ENCODE measurements at places on chromosomes 12 and 14. TPM values are rescaled to one million over a fixed set of nuclear protein-coding genes. Genes with fewer than 3 reads are reported as not detected.

The NANOG gene
- not detected for total RNA-seq

The TAS2R7 gene
- not detected for total RNA-seq

The PRICKLE1 gene
- 69.0 TPM for total RNA-seq

The GPR65 gene
- total RNA-seq = 0.07 TPM

The CIROP gene
- not detected for total RNA-seq

The HOXC12 gene
- total RNA-seq = not detected

The FGF6 gene
- total RNA-seq = not detected

The NKX2-8 gene
- not detected for total RNA-seq

The ATL1 gene
- total RNA-seq = 2.8 TPM

The ABCC9 gene
- not detected for total RNA-seq

The TMPRSS12 gene
- not detected for total RNA-seq

The PEX5 gene
- 32.3 TPM for total RNA-seq

The TTC7B gene
- total RNA-seq = 86.4 TPM

The CCDC77 gene
- total RNA-seq = 12.9 TPM

The ST8SIA1 gene
- not detected for total RNA-seq

The TAS2R31 gene
- total RNA-seq = 4.3 TPM

The CDC42BPB gene
- 131 TPM for total RNA-seq

The RHEBL1 gene
- total RNA-seq = 2.6 TPM

The ADAM21 gene
- not detected for total RNA-seq

The PNMA1 gene
- total RNA-seq = 82.6 TPM

The KIF5A gene
- total RNA-seq = 0.12 TPM

The OR6S1 gene
- not detected for total RNA-seq

The OTX2 gene
- total RNA-seq = not detected

The TMEM30B gene
- 0.35 TPM for total RNA-seq

The BEGAIN gene
- 0.46 TPM for total RNA-seq

The GMFB gene
- 35.5 TPM for total RNA-seq

The SERPINA1 gene
- total RNA-seq = not detected

The RAPGEF3 gene
- total RNA-seq = 53.6 TPM

The KRT80 gene
- 23.7 TPM for total RNA-seq

The TSPAN19 gene
- total RNA-seq = not detected

The EML5 gene
- total RNA-seq = 0.09 TPM

The ACSS3 gene
- 0.53 TPM for total RNA-seq

The PSEN1 gene
- total RNA-seq = 36.8 TPM

The KRT72 gene
- not detected for total RNA-seq

The CMAS gene
- total RNA-seq = 34.4 TPM

The PTPRB gene
- total RNA-seq = 151 TPM

The TSHR gene
- total RNA-seq = not detected

The KRT86 gene
- not detected for total RNA-seq

The LGMN gene
- 62.6 TPM for total RNA-seq

The CEBPE gene
- not detected for total RNA-seq

The OR6C74 gene
- total RNA-seq = not detected

The RASSF8 gene
- total RNA-seq = 59.3 TPM

The NFE2 gene
- not detected for total RNA-seq

The PTGER2 gene
- total RNA-seq = not detected
